ENCODE measurements at places on chromosomes 13 and 19.

- no peak for DNase-seq
Measured at GRCh38 chr19:39434123-39435076, 1.3 kb downstream of the RPS16 start.

DNA sequence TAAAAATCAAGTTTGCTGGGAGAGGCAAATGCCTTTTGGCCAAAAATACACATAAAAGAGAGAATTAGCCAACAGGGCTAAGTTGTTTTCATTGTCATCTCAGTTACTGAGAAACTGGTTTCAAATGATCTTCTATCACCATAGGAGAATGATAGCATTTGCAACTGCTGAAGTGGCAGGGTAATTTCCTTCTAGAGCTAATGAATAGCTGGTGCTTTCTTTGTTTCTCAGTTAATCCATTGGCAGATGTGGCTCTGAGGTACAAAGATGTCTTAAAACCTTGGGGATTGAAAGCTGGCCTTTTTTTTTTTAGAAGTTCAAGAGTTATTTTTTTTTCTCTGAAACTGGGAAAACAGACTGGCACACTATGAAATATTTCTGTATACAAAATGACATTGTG, 332.7 kb upstream of the KLF12 start:
- DNase-seq = no peak

DNA sequence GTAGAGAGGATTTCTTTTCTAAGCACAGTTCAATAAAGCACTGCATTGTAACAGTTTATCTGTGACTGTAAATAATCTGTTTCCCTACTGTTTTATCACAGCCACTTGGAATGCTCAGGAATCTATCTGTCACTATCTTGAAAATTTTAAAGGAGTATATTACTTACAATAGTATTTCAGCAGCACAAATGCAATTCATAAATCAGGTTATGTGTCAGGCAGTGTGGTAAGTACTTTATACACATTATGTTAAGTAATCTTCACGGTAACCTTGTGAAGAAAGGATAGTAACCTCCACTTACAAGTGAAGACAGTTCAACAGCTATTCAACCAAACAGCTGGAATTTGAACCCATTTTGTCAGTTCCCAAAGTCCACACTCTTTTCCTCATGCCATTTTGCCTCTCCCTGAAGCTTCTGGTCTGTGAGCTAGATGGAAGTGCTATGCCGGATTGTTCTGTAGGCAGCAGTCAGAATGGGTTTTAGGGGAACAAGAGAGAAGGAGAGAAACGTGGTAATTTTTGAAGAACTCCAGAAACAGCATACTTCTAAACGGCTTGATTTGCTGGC, 125.0 kb downstream of the KLF12 start:
- DNase-seq = no peak

GRCh38 chr13:60583911-60584753, 187.1 kb downstream of the TDRD3 start:
- peak; percentile 47 for DNase-seq

GRCh38 chr19:5586300-5587070, 18.7 kb upstream of the TINCR start:
- no peak for DNase-seq

GRCh38 chr13:93522501-93522900, 295.9 kb downstream of the GPC6 start:
- DNase-seq = no peak

- DNase-seq = no peak
Measured at GRCh38 chr13:65085977-65086376, 2144.2 kb downstream of the PCDH9 start.

- DNase-seq = no peak
Measured at GRCh38 chr13:43196750-43197370, 173.5 kb downstream of the DNAJC15 start.

DNA sequence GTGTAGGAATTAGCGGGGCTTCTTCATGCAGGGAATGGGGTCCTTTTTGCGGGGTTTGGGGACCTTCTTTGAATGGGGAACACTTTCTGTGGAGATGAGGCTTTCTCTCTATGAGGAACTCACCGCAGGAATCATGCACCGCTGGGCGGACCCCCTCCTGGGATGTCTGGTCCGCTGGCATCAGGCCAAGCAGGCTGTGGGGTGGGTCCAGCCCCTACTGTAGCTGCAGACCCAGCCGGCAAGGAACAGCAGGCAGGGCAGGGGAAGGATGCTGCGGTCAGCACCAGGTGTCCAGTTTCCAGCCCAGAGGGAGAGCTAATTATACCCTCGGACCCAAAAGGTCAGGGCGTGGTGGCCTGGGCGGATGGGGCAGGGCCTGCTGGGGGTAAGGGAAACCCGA, 1.8 kb downstream of the MYBPC2 start:
- no peak for DNase-seq
